Bronchial epithelial cell (primary cell): ENCODE measurements at places on chromosomes 11 and 22.

DNA sequence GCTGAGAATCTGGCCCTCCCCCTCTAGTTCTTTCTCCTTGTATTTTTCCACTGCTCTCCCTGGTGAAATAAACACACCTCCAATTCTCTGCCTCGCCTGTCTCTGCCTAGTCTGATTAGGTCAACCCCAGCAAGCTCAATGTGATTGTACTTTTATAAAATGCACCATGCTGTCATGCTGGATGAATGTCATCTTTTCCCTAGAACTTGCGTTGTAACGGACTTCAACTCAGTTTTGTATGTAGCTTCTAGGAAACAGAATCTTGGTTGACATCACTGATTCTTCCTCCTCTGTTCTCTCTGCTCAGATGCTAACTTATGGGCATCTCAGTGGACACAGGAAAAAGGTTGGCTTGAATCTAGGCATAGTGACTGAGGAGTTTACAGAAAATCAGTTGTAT is 261.9 kb upstream of the ISX start:
- no peak for DNase-seq

DNA sequence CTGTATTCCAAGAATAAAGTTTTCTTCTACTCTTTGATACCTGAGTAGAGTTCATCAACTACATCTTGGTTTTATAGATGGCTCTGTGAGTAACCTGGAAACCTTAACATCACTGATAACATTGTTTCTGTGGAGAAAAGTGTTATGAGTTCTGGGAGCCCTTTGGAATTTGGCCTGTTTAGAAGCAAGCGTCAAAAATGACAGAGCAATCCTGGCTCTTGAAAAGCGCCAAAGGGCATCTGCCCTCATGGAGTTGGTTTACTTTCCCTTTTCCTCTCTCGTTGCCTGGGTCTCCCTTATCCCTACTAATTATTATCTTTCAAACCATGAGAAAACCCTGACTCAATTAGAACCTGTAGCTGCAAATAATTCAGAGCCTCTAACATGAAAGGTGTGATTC is 140.1 kb downstream of the DBX1 start:
- DNase-seq, result no peak

DNA sequence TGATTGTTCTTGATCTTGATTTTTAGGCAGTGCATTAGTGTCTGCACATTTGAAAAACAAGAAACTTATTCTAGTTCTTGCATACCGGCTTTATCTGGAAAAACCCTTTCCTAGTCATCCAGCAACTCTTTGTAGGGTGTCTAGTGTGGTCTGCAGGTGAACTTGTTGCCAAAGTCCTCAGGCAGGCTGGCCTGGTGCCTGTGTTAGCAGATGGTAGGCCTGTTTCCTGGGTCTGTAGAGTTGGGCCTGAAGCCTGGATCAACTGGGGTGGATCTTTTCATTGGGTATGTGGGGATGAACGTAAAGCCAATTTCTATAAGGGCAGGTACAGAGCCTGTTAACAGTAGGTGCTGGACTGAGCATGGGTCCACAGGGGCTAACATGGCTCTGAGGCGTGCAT is 5.6 kb upstream of the GLYATL1 start:
- DNase-seq, result no peak

DNA sequence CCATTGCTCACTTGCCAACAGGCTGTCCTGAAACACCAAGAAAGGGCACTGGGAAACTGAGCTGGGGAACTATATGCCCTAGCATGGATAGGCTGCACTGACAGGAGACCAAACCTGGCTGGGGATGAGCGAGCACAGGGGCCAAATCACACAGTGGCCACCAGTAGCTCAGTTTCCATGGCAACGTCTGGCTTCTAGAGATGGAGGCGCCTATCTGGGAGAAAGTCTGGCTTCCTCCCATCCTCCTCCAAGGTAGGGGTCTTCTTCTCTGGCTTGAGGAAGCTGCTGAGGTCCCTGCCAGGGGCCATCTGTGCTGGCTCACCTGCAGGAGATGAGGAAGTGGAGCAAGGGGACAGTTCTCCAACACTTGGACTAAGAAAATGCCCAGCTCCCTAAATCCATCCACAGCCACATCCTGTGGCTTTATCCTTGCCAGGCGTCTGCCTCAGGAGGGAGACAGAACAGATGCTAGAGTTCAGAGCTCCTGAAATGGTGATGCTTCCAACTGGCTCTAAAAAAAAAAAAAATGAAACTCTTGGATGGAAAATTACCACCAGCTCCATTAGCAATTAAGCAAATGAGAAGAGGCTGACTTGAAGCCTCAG is 48.3 kb downstream of the SYT13 start:
- no peak for DNase-seq

DNA sequence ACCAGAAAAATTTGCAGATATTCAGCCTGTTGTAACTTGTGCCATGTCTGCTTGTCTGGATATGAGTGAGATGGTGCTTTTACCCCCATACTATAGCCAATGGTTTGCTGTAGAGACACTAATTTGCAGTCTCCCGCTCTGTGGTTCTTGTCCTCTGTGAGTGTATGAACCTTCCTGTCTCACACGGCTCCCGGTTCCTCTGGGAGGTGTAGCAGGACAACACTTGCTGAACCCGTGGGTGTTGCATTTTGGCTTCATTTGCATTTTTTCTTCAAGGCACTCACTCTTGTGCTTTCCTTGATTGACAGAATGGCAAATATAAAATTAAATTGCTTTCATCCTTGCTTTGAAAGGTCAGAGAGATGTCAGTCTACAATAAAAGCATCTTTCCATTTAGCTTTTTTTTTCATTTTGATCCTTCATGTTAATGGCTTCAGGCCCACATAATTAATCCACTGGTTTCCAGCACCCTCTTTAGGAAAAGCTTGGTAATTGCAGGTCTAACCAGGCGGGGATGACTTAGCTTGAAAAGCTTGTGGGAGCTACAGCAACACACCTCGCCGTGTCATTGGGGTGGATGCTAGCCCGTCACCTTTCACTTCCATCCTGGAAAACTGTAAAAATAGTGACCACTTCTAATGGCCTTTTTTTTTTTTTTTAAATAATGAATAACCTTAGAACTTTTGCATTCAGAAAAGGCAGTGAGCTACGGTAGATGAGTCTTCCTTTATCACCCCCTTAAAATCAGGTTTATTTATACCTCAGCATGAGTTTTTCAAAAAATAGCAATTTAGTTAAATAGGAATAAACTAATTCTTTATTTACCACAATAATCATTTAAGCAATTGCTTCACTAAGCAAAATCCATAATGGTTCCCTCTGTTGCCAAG is 27.4 kb upstream of the ST14 start:
- DNase-seq, result peak; percentile 70

GRCh38 chr11:32231909-32232493 is 141.1 kb downstream of the RCN1 start:
- DNase-seq, result peak; percentile 50

DNA sequence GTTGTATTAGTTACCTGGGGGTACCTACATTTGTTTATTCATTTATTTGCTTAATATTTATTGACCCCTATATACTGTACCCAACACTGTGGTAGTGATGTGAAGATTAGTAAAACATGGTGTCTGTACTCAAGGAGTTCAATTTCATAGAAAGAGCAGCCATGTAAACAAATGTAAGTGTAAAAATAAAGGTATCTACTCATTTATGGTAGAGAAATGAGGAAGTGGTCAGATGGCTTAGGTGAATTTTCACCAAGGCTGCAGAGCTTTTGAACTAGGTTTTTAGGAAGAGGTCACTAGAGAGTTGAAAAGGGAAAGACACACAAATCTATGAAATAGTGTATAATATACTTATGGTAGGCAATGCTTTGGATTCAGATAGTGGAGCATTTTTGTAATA is 11.1 kb downstream of the CTR9 start:
- no peak for DNase-seq

DNA sequence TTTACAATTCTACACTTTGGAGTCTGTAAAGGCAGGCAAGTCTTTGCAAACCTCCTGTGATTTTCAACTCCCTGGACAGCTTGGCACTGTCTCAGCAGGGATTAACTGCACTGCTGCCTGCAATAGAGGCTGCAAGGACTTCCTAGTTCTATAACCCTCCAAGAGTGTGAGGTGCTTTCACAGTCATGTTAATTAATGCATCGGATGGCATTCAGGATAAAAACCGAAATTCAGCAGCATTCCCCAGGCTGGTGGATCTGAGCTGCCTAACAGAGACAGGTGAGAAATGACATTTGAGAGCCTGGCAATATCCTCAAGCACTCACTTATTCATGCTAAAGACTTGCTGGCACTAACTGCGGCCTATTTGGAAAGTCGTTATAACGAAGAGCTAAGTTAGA is 85.0 kb downstream of the LARGE1 start:
- DNase-seq, result no peak

DNA sequence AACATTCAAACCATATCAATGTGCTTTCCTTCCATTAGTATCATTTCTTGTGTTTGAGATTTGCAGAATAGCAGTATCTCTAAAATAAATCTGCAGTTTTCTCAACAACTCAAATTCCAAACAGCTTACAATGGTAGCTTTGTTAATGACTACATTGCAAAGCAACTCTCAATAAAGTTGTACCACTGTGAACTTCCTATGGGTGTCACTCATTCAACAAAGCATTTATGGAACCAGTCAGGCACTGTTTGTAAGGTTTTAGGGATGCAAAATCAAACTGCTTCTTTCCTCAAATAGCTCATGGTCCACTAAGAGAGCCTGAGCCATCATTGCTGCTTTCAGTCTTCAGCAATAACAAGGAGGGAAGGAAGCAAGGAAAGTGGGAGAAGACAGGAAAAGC is 91.0 kb downstream of the CCDC83 start:
- DNase-seq, result no peak

- no peak for DNase-seq
Observed at GRCh38 chr22:49929211-49929979, 11.0 kb downstream of the CRELD2 start.

DNA sequence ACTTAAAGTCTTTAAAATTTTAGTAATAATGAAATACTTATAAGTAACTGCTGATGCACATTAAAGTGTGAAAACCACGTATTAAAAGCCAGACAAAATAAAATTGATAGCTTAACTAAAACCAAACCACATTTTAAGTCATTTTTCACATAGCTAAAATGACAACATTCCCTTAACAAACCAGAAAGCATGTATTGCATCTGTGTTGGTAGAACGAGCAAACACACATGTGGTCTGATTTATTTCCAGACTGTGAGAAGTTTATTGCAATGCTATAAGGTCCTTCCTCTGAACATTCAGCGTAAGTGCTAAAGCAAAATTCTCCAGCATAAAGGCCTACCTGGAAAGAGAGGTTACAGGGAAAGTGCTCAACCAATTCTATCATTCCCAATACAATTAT is 57.8 kb downstream of the ARHGAP20 start:
- no peak for DNase-seq

DNA sequence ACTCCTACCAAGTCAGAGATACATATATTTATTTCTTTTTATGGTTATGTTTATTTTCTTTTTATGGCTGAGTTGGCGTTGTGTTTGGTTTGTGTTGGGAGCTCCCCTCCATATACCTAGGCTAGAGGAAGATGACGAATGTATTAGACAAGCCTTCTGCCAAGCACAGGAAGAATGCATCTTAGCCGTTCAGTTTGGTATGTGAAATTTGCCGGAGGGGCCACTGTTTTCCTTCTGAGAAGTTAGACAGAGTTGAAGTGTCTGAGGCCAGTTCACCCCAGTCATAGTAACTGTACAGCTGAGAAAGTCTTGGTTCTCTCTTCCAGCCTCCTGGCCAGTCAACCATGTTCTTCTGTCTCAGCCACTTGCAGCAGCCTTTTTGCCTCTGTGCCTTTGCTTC is 29.8 kb downstream of the TEAD1 start:
- peak; percentile 57 for DNase-seq

GRCh38 chr11:77110836-77111235 is 8.2 kb downstream of the OMP start:
- no peak for DNase-seq

DNA sequence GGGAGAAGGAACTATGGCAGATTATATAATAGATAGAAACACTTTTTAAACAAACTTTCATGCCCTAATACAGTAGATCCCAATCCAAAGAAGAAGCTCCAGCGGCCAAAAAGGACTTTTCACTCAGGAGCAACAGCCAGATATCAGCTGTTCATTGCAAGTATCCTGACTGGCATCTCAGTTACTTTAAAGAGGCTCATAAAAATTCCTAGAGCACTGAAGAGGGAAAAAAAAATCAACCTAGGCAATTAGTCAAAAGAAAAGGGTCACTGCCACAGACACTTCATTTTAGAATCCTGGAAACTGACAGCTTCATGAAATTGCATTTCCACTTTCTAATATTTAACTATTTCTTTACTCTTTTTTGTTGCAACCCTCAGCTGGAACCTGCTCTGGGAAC is 170.6 kb upstream of the SOX6 start:
- DNase-seq, result no peak

DNA sequence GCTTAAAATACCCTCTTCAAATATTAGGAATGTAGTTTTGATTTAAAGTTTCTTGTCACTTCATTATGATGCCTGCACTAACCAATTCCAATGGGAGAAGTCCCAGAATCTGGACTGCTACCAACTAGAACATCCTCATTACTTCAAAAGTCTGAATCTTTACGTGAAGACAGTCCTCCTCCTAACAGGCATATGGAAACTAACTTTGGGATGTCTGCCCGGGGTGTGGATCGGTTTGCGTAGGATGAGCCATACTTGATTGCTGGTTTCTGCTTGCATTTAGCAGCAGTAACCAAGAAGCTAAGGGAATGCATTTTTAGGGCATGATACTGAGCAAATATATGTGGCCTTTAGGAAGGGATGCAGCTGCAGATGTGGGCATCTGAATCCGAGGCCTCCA is 177.1 kb downstream of the LRRC4C start:
- DNase-seq, result no peak

DNA sequence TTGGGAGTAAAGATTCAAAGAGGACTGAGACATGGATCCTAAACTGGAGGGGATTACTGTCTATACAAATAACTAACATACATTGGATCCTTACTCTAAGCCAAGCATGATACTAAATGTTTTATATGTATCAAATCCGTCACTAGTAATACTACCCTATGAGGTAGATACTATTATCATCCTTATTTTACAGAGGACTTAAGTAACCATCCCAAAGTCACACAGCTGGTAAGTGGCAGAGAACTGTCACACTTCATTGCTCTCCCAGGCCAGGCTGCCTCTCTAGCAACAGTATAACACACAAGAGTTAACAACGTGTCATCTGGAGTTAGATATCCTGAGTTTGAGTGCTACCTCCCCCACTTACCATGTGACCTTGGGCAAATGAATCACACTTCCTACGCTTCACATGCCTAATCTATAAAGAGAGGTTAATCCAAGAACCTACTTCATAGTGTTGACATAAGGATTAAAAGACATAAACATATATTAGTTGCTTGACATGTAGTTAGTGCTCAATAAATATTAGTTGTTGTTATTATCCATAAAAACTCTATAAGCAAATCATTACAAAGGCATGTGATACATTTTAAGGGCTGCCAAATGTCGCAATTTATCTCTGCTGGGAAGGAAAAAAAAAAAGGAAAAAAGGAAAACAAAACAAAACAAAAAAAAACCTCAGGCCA is 33.8 kb upstream of the SPON1 start:
- peak; percentile 84 for DNase-seq

DNA sequence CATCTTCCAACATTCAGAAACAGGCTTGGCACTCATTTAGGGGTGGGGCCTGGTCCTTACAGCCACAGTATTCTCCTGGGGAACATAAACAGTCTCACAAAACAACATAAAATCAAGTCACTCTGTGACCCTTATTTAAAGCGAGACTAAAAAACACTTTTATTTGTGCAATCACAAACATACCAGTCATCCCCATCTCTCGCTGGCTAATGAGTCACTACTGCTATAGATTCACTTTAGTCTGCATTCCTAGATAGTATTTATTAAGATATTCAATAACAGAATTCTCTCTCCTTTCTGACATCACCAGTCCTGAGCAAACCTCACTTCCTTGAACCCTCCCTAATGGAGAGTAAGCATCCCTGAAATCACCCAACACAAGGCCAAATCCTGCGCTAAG is 68.0 kb downstream of the ZBTB44 start:
- DNase-seq, result peak; percentile 38
